ENCODE measurements at places on chromosomes 16 and 17. TPM values are rescaled to one million over a fixed set of nuclear protein-coding genes. Genes with fewer than 3 reads are reported as not detected.

OR3A3 gene
- not detected for total RNA-seq

TLCD3B gene
- total RNA-seq, result 30.3 TPM

CNTNAP4 gene
- not detected for total RNA-seq

DRC7 gene
- total RNA-seq, result not detected

AXIN2 gene
- 35.0 TPM for total RNA-seq

MKS1 gene
- 18.9 TPM for total RNA-seq

TBC1D3 gene
- total RNA-seq, result not detected

KRT17 gene
- total RNA-seq, result 0.53 TPM

SMIM36 gene
- not detected for total RNA-seq

NHERF2 gene
- total RNA-seq, result 31.1 TPM

ABCC12 gene
- total RNA-seq, result not detected

MEIOC gene
- 8.3 TPM for total RNA-seq

WNT9B gene
- total RNA-seq, result 0.87 TPM

CCT6B gene
- 2.1 TPM for total RNA-seq

- no peak for DNase-seq
Observed at GRCh38 chr16:23734176-23734893, 20.5 kb upstream of the CHP2 start.

DNA sequence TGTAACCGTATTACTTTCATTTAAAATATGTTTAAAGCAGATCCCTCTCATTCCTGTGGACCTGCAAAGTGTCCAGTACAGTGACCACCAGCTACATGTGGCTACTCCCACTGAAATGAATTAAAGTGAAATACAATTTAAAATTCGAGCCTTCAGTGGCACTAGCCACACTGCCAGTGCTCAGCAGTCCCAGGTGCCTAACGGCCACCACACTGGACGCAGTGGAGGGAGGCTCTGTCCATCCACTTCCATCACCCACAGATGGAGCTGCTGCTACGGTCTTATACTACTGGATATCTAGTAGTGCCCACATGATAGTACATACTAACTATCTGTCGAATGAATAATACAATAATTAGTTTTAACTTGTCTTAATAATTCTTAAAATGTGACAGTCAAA is 2.3 kb upstream of the CBX2 start:
- DNase-seq, result no peak

DNA sequence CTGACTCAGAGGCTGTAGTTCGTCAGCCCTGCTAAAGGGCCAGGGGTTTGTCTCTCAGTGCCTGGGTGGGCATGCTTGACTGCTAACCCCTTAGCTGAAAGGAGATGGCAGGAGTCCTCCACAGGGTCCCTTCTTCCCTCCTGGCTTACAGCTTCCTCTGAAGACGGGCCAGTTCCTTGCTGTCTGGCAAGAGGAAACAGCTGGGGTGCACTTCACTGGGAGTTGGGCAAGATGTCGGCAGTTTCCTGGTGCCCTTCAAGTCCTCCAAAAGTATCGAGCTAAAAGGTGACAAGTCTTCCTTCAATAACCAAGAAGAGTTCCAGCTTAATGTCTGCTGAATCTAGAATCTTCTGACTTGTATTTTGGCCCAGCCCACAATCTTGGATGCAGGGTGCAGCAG is 23.4 kb downstream of the NUP85 start:
- no peak for DNase-seq

DNA sequence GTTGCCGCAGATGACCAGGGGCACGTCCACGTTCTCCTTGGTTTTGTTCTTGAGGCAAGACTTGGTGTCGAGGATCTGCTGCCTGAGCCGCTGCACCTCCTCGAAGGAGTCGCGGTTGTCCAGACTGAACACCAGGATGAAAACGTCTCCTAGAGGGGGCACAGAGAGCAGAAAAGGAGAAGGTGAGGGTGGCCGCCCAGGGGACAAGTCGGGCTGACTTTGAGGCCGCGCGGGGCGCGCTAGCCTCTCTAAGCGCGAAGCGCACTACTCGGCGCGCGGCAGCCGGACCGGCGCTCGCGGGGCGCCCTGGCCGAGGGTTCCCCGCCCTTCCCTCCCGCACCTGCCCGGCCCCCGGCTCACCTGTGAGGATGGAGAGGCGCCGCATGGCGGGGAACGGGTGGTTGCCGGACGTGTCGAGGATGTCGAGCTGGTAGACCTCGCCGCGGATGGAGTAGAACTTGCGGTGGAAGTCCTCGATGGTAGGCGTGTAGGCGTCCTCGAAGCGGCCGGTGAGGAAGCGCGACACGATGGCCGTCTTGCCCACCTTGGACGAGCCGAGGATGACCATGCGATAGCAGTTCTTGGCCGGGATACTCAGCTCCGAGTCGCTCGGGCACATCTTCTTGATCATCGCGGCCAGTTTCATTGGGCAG is 533 bp downstream of the RASD1 start:
- peak; percentile 53 for DNase-seq

DNA sequence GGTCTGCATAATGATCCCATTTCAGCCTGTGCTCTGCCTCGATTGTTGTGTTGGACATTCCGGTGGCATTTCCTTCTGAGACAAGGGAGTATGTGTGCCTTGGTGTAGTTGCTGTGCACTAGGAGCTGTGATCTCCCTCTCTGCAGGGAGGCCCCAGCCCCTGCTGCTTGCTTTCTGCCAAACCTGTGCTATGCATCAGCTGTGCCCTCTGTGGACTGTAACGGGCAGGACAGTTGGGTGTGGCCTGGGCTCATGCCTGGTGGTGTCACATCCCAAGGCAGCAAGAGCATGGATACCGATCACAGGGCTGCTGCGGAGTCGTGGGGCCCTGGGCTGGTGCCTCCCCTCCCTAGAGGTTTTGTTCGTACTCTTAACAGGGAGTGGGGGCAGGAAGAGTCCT is 3.8 kb upstream of the JPT2 start:
- no peak for DNase-seq

- DNase-seq, result no peak
Observed at GRCh38 chr16:85888405-85889331, 10.3 kb upstream of the IRF8 start.

GRCh38 chr17:36686123-36686669 is 84.8 kb downstream of the MRM1 start:
- no peak for DNase-seq

DNA sequence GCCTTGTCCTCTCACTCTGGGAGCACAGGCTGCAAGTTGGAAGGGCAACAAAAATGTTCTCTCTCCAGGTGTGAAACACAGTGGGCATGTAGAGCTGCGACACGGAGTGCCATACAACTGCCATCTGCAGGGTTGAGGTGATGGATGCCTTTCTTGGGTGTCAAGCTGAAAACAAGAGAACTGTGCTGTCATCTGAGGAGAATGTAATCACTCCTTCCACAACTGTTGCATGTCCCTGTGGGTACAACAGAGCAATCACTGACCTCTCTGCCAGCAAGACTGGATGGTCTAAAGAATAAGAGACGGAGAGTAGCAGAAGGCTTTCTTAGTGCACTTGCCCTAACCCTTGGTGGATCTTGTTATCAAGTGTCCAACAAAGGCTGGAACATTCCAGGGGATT is 29.2 kb downstream of the SLFN11 start:
- DNase-seq, result no peak

DNA sequence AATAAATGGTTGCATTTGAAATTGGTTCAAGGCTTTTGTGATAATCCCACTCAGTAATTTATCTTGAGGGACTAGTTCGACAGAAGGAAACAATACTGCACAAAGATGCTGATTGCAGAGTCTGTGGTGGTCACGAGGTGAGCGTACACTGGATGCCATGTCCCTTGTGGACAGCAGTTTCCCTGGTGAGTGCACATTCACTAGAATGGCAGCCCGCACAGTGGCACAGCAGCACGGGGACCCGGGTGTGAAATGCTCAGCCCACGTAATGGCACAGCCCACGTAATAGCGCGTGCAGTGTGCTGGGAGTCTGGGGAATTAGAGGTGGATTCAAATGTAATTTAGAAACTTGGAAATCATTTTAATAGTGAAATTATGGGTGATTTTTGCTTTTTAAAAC is 154.0 kb downstream of the LGALS9B start:
- no peak for DNase-seq

GRCh38 chr17:6413065-6413464 is 21.9 kb downstream of the AIPL1 start:
- DNase-seq, result no peak

DNA sequence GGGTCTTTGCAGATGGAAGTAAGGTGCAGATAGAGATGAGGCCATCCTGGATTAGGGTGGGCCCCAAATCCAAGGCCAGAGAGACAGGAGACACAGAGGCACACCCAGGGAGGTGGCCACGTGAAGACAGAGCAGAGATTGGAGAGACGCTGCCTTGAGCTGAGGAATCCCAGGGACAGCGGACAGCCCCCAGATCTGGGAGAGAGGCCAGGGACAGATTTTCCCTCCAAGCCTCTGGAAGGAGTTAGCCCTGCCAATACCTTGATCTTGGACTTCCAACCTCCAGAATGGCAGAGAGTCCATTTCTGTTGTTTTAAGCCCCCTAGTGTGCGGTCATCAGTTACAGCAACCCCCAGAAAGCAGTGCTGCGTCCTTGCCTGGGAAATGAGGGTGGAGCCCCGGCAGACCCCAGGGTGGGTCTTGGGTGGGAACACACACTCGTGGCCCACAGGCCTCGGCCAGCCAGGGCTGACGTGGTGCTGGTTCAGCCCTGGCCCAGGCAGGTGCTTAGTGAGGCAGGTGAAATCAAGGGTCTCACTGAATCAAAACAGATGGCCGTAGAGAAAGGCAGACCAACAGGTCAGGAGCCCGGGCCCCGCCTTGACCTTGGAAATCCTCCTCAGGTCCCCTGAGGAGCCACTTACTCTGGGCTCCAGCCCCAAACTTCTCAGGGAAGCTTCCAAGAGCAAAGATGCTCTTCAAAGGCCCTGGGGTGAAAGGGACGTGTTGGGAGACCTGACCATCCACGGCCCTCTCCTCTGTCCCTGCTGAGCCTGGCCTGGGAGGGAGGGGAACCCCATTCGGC is 169.3 kb downstream of the RBFOX3 start:
- DNase-seq, result no peak

GRCh38 chr16:55572439-55572838 is 6.0 kb downstream of the CAPNS2 start:
- DNase-seq, result no peak

DNA sequence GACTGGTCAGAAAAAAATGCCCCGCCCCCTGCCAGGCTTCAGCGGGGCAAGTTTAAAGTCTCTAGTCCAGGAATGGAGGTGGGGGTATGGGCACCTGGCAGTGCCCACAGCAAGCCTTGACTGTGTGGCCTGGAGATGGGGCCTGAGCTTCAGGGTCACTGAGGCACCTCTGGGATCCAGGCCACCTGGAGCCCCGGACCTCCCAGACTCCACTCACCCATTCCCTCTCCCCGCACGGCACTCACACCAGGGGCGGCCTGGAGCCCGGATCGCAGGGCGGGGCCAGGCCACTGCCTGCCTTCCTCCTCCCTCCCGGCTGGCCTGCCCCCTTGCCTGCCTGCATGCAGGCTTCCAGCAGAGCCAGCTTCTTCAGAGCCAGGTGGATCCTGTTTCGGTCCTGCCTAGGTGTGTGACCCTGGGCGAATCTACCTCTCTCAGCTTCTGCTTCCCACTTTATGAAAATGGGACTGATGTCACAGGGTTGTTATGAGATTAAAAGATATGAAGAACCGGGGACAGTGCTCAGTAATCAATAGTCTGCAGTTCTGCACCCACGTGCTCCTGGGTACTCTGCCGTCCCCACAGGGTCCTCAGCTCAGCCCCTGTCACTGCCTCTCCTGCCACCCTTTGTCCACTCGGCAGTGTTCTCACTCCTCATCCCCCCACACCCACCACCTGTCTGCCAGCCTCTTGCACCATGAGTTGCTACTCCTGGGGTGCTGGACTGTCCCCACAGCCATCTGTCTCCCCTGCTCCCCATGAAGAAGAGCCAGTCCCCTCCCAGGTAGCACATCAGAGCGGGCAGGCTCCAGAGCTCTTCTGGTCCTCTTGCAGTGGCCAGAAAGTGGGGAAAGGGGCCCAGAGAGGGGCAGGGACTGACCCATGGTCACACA is 1.2 kb upstream of the TCAP start:
- peak; percentile 76 for DNase-seq

DNA sequence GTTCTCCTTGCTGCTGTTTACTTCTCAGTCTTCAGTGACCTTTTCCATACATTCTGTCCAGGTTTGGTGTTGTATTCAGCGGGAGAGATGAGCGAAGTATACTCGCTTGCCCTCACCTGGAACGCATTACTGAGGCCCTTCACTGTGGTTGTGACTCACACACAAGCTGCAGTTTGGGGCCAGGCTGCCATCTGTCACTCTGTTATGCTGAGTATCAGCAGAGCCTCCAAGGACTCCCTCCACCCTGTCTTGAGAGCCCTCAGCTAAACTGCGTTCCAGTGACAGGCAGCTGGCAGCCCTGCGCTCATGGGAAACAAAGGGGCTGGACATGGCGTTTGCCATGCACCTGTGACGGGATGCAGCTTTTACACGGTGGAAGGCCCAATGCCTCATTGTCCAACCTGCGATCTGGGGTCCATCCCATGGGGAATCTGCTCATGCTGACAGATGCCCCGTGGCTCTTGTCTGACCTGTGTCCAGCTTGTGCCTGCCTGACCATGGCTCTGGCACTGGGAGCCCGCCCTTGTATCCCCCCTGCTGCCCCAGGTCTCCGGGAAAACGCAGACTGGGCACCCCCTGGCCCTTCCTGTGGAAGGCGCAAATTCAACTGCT is 6.5 kb upstream of the ZNF778 start:
- DNase-seq, result no peak

DNA sequence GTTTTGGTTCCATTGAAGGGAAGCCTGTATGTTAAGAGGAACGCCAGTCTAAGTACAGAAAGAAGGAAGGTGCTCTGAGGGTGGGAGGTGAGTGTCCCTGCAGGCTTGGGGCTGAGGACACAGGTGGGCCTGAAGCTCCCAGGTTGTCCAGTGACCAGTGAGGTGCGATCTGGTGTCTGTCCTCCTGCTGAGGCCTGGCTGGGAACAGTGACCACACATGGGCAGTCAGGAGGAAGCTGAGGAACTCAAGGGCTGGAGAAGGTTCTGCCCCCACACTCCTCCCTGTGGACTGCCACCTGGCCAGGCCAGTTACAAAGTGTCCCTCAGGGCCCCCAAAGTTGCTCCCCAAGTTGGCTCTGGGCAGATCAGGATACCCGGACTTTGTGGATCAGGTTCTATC is 102.1 kb downstream of the N4BP1 start:
- DNase-seq, result no peak

DNA sequence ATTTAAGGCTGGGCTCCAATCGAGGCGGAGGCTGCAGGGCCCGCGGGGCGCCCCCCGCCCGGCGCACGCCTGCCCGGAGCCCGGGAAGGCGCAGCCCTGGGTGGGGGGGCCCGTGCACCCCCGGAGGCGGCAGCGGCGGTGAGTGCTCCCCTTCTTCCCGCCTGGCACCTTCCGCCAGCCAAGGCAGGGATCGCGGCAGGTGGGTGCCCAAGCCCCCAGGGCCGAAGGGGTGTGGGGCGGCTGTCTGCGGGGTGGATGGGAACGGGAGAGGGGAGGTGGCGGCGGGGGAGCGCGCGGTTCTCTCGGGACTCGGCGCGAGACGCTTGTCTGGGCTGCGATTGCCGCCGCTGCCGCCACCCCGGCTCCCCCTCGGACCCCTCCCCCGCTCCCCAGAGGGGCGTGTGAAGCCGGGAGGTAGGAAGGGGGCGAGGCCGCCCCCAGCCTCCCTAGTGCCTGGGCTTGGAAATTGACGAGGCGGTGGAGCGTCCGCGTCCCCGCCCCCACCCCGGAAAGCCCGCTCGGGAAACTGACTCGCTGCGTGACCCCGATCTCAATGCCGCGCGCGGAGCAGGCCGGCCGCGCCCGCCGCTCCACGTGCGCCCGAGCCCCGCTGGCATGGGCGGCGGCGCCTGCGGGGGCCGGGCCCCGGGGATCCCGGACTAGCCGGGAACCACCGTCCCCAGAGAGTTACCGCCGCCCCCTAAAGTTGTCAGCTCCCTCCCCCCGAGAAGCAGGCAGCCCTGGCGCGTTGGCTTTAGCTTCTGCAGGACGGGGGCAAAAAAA is 231.5 kb downstream of the MRTFB start:
- DNase-seq, result peak; percentile 65

GRCh38 chr17:48556229-48556575 is 11.3 kb upstream of the HOXB2 start:
- no peak for DNase-seq

Measured in WTC11 (cell line).